ENCODE measurements at places on chromosomes 2 and 18. TPM values are rescaled to one million over a fixed set of nuclear protein-coding genes. Genes with fewer than 3 reads are reported as not detected.

ZNF514 gene
- polyA plus RNA-seq, result 3.3 TPM

LTBP1 gene
- 6.7 TPM for polyA plus RNA-seq

GRCh38 chr18:28805491-28805890 lies 628.6 kb upstream of the CDH2 start:
- no peak for DNase-seq

DNA sequence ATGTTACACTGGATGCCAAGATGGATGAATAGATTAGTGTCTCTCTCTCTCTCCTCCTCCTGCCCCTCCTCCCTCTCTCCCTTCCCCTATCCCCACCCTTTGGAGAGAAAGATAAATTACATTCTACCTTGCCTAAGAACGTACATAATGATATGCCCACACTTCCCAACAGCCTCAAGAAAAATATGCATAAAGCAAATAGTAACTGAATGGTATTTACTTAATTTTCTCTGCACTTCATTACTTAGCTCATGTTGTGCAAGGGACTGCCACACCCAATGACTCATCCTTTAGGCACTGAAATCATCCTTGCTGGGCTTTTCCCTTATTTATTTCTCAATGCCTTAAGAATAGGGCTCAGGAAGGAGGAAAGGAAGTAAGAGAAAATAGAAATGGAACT lies 137.3 kb upstream of the PID1 start:
- no peak for DNase-seq

PRKAG3 gene
- polyA plus RNA-seq, result 0.08 TPM

DNA sequence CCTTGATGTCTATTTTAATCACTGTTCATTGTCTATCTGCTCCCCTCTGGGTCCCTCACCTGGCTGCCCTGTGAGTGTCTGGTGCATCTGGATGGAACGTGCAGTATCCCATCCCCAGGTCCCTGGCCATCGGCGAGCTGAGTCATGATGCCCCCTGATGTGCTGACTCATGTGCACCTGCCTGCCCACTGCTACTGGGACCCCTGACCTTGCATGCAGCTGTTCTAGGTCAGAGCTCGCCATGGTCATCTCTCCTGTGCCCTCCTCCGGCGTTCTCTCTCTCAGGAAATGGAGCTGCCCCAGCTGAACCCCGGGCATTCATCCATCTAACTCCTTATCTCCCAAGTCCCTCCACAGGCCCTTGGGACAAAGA lies 516.2 kb upstream of the HS6ST1 start:
- DNase-seq, result no peak

MDH1 gene
- polyA plus RNA-seq, result 138 TPM

All from liver (tissue), 10 donors.